ENCODE measurements at places on chromosomes 7 and 10.

DNA sequence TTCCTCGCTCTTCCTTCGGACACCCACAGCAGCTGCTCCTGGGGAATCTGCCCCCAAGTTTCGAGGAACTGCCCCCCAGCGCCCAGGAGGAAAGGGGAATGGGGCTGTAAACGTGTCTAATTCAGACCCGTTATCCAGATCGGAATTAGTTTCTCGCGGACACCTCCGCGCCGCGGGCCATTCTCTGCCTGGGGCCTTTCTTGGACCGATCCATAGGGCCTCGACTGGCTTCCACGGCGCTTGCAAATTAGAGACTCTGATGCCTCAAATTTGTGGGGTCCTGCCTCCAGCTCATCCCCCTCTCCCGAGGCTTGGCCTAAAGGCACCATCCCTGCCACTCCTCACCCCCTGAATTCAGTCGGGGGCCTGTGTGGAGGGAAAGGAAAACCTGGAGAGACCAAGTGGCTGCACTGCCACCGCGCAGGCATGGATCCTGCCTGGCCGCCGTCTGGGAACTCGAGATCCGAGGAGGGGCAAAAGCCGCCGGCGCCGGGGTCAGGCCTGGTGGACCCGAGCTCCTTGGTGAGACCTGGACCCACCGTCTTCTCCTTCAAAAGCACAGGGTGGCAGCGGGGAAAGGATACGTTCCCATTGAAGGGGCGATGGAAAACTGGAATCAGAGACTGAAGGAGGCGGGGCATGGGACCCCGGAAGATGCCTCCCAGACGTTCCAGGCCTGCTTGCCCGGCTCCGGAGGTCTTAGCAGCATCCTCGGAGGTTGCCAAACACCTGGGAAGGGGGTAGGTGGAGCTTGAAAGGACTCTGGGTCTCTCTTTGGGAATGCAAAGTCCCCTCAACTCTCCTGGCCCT lies 13.7 kb downstream of the LBX1 start:
- DNase-seq: no peak

- DNase-seq: no peak
Observed at GRCh38 chr7:106911959-106912358, 46.9 kb downstream of the PIK3CG start.

DNA sequence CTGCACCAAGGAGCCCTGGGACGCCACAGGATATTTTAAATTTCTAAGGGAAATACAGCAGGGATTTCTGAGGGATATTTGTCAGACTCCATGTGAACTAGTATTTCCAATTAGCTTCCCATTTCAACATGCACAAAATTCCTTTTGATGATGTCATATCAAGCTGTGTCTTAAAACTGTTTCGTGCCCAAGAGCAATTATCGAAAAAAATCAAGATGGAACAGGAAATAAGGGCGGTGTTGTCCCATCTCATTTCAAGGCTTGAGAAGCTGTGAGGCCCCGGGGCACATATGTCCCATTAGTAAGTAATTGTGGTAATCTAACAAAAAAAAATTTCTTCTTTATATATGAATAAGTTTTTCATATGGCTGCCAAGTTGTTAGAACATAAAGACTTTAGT lies 47.4 kb downstream of the PPP1R17 start:
- DNase-seq: no peak

- DNase-seq: no peak
Observed at GRCh38 chr10:22699976-22700375, 14.4 kb downstream of the PIP4K2A start.

- DNase-seq: no peak
Observed at GRCh38 chr10:112874982-112875381, 75.1 kb upstream of the TCF7L2 start.

- no peak for DNase-seq
Observed at GRCh38 chr7:105210721-105211205, 178.0 kb downstream of the SRPK2 start.

DNA sequence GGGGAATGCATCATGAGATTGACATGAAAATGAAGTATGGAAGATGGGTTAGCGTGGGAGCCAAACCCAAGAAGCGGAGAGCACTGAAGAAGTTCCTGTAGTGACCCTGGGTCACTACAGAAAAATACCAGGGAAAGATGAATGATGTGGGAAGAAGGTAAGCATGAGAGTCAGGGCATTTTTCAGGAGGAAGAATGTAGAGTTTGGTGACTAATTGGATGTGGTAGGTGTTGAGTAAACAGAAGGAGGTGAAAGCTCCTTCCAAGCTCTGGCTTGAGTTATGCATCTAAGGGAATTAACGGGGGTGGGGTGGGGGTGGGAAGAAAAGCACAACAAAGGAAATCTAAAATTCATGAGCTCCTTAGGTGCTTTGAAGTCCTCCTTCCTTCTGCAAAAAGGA lies 238.1 kb upstream of the AOAH start:
- DNase-seq: no peak

DNA sequence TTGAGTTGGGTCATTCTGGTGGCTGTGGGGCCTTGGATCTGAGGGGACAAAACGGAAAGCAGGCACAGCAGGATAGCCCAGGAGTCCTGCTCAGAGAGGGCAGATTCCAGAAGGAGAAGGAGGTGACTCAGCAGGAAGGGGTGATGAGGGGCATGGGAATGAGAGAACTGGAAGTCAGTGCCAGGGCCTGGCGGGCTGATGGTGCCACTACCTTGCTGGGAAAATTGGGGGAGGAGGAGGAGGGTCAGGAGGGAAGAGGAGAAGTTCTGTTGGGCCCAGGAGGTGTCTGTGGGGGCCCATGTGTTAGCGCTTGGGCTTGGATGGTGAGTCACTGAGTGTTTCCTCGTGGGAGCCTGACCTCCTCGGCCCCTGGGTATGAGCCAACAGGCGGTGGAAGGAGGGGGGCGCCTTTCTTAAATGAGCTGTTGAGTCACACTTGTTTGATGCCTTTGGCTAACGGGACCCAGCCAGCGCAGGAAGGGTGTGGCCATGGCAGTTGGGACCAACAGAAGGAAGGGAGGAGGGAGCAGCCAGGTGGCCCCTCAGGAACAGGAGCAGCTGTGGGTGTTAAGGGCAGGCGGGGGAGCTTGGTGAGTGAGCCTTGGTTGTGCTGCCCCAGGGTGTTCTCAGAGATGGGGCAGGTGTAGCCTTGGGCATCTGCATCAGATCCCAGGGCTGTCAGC lies 130.0 kb upstream of the BTBD16 start:
- peak; percentile 90 for DNase-seq

GRCh38 chr10:102604439-102604841 lies 39.8 kb upstream of the TRIM8 start:
- peak; percentile 62 for DNase-seq

DNA sequence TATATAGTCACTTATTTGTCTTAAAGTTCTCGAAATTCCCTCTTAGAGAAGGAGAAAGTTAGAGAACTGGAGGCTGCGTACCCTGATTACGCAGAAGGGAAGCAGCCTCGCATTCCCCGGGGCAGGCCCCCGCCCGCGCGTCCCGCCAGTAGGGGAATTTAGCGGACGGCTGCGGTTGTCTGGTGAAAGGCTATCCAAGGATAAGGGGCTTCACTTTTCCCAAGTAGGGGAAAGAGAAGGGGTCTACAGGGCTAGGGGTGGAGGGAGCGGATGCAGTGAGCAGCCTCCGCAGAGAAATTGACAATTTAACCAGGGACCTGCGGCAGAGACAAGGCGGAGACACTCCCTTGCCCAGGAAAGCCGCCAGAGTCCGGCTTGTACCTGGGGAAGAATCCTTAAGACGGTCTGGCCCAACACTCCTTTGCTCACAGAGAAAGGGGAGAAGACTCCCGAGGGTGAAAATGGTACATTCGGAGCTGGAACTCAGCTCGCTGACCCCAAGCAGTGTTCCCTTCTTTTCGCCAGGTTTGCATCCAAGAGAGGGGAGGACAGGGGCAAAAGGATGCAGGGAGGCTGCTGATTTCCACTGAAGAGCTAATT lies 994 bp upstream of the MAGI2 start:
- DNase-seq: peak; percentile 50

- DNase-seq: peak; percentile 42
Observed at GRCh38 chr10:91944880-91945630, 21.5 kb downstream of the BTAF1 start.

DNA sequence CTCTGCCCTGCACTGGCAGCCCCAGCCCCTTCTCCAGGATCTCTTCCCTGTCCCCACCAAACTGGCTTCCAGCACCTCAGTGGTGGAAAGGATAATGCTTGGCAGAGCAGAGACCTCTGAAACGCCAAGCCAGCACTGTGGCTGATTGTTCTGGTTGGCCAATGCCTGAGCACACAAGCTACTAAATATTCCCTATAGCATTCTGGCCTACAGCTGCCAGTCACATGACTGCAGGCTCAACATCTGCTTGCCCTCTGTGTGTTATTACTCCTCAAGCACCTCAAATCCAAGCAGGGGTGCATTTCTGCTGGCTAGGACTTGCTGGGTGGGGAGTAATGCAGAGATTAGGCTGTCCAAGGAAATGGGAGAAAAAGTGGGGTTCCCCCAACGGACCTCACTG lies 6.1 kb downstream of the TBATA start:
- DNase-seq: no peak

- DNase-seq: peak; percentile 99
Observed at GRCh38 chr7:102875700-102876295, 37.0 kb upstream of the LRRC17 start.

- DNase-seq: no peak
Observed at GRCh38 chr7:98870807-98871491, 1.1 kb upstream of the TMEM130 start.

DNA sequence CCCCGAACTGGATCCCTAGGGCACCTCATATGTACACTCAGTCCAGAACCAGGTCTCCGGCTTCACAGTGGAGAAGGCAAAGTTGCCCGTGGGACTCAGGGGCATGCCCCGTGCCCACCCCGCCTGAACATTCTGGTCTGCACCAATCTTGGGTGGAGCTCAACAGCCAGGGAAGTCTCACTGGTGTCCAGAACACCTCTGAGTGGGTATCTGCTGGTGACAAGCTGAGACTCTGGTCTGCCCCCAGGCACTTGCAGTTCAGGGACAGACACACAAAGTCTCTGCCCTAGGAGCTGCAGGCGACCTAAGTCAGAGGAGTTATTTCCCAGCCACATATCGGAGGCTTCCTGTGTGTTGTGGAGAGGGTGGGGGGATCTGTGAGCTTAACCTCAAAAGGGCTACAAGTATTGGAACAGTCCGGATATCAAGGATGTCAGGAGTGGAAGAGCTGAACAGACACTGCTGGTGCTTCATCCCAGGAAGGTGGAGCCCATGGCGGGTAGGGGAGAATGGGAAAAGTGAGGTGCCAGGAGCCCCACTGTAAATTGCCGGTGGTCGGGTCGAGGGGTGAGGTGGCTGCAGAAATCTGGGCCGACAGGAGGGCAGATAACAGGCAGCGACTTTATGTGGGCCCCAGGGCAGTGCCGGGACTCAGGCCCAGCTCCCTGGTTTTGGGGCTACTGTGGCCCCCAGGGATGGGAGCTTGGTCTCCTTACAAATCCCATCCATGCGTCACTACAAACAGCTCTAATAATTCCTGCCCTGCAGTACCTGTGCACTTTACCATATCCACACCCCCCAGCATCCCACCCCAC lies 8.6 kb upstream of the TLX1 start:
- no peak for DNase-seq

DNA sequence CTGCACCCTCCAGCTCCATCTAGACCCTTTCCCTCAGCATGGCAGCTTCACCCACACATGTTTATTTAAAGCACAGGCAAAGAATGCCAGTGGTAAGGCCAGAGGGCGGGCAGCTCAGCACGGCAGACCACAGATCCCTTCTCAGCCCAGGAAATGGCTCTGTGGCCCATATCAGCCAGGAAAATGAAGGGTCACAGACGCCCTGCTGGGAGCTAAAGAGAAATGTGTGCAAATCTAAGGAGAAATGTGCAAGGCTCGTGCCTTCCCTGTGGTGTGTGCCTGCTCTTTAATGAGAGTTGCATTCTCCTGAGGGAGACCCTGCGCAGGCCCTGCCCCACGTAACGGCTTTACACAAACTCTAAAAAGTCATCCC lies 23.0 kb downstream of the PTPRN2 start:
- no peak for DNase-seq

- no peak for DNase-seq
Observed at GRCh38 chr7:87505557-87506245, 30.2 kb upstream of the ABCB4 start.

GRCh38 chr7:33940503-33940902 lies 35.2 kb downstream of the BMPER start:
- DNase-seq: peak; percentile 46

- no peak for DNase-seq
Observed at GRCh38 chr7:137519947-137520346, 176.4 kb upstream of the PTN start.

DNA sequence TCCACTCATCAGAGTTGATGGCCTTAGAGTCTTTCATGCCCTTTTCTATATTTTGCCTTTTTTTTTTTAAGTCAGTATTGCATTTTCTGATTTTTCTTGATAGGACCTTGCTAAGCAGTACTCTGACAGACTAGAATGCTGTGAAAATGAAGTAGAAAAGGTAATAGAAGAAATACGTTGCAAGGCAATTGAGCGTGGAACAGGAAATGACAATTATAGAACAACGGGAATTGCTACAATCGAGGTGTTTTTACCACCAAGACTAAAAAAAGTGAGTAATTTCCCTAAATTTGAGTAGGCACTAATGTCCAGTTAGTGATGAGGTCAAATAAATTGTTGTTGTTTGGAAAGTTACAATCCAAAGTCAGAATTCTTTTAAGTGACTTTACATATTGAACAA lies 7.4 kb downstream of the NUB1 start:
- no peak for DNase-seq

GRCh38 chr10:104122225-104123107 lies 495 bp downstream of the SFR1 start:
- no peak for DNase-seq

- DNase-seq: no peak
Observed at GRCh38 chr10:127210936-127211466, 14.6 kb upstream of the INSYN2A start.

- no peak for DNase-seq
Observed at GRCh38 chr10:110357871-110358270, 53.2 kb upstream of the SMNDC1 start.

GRCh38 chr7:105643851-105644250 lies 62.6 kb upstream of the EFCAB10 start:
- DNase-seq: no peak

- DNase-seq: no peak
Observed at GRCh38 chr7:157840914-157841772, 504.3 kb downstream of the DNAJB6 start.

GRCh38 chr10:50653142-50653541 lies 29.4 kb upstream of the SGMS1 start:
- DNase-seq: peak; percentile 19

GRCh38 chr10:115167751-115168150 lies 74.6 kb downstream of the ATRNL1 start:
- no peak for DNase-seq

DNA sequence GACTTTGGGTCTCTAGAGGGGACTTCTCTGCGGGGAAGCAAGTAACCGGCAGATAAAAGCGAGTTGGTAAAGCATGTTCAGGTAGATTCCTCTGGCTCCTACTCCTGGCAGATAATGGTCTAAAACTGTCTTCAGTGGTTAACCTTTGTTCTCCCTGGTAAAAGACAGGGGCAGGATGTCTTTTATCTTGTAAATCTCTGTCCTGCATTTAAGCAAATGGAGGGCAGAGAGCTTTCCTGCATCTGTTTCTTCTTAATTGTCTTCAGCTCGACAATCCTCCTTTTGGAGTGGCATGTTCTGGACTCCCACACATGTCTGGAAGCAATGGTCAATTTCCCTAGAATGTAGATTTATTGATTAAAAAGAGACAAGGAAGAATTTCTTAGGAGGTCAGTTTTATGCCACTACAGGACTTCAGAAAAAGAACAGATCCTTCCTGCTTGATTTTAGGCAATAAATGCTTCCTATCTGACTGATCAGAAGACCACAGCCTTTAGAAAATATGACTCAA lies 16.6 kb downstream of the C7orf33 start:
- no peak for DNase-seq

All from fibroblast of skin of scalp (primary cell).